ENCODE measurements at places on chromosomes 13 and 19.

DNA sequence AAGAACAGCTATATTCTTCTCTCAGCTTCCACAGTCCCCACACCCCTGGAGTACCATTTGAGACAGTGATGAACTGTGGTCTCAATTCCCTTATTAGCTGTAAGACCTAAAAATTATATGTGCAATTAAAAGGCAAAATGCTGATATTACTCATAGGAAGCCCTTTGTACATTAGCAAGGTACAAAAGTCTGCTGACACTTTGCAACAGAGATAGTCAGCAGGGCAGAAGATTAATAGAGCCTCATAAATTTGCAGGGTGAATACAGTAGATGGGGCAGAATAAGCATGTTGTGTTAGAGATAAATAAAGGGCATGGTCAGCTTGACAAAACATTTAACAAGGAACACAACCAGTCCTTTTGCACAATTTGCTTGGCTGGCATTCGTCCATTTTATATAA lies 210.0 kb upstream of the OBI1 start:
- no peak for DNase-seq

DNA sequence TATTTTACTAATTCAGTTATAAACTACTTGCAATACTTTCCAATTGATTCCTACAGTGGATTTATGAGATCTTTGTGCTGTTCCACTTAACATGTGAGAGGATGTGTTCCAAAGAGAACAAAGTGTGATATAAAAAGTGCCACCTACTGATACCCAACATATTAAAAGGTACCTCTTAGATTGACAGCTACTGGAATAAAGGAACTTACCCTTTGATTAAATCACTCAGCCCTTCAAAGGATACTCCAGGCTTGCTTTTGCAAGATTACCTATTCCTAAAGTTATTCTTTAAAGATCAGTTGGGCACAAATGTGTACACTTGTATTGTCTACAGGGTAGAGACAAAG lies 65.9 kb downstream of the DCT start:
- no peak for DNase-seq

DNA sequence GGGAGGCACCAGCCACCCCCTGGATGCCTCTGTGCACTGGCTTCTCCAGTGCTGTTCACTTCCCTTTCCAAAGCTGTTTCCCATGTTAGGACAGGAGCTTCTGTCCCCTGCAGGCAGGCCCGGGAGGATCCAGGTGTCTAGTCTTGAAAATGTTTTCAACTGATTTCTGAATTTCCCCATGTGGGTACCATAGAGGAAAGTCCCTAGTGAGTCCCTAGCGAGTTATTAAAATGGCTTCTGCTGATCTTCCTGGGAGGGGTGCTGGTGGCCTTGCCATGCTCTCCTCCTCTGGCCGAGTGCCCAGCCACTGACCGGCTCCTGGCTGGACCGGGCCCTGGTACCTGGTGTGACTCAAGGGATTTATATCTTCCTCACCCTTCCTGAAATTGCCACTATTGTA lies 5.2 kb upstream of the ANKRD10 start:
- DNase-seq: no peak

GRCh38 chr13:34608331-34608730 lies 333.7 kb upstream of the NBEA start:
- DNase-seq: no peak

GRCh38 chr13:106241974-106242953 lies 293.2 kb downstream of the EFNB2 start:
- no peak for DNase-seq

GRCh38 chr13:110304256-110304655 lies 2.7 kb downstream of the COL4A1 start:
- no peak for DNase-seq

DNA sequence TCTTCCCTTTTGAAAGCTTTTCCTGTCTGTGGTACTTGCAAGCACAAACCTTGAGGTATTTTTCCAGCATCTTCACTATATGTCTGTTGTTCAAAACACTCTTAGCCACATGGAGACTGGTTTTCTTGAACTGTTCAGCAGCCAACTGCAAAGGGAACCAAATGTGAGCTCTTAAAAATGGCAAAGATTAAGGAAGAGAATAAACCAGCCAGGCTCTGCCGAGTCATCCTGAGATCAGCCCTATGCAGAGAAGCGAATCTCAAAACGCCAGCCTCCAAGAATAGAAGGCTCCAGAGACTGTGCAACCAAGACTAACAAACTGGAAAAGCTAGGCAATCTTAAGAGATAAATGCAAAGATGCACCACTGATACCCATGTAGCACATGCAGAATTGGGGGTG lies 20.7 kb downstream of the AKAP8 start:
- no peak for DNase-seq

- no peak for DNase-seq
Observed at GRCh38 chr13:48400850-48401291, 12.0 kb downstream of the LPAR6 start.

GRCh38 chr19:39223703-39224279 lies 19.7 kb upstream of the SYCN start:
- no peak for DNase-seq

- no peak for DNase-seq
Observed at GRCh38 chr13:65746406-65746921, 1483.7 kb downstream of the PCDH9 start.

DNA sequence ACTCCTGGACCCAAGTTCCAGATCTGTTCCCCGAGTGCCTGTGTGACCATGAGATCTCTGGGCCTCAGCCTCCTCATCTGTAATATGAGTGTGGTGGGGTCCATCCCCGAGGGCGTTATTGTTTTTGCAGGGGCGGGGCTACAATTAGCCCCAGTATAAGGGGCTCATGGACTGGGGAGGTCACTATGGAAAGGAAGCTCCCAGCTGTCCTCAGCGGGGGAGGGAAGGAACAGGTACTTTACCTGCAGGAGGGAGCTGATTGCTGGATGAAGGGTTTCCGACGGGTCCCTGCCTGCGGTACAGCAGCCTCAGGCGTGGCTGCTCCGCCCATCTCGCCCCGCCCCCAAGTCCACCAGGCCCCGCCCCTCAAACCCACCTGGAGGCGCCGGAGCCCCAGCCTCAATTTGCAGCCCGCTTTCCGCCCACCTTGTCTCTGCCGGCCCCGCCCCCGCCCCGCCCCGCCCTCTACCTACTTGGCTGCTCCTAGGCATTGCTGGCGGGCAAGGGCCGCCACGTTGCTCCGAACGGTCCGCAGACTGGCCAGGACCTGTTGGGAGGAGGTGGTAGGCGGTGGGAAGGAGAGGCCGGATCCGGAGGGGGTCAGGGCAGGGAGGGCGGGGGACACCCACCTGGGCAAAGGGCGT lies 5.5 kb downstream of the PDE4C start:
- DNase-seq: no peak

DNA sequence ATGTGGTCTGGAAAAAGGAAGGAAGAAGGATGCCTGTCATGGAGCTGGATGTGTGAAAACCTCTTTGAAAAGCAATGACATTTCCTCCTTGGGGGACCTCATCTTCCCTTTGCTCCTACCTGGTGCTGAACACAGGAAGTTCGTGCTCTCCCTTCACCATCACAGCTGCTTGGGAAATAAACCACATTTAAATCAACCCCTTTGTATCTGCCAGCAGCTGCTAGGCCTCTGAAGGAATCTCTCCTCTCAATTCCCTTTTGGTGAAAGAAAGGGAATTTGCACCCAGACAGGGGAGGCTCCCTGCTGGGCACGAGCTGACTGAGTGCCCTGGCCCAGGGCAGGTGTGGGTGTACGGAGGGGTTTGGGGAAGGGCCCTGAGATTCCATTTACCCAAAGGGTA lies 437.7 kb downstream of the TSHZ3 start:
- DNase-seq: no peak

- DNase-seq: no peak
Observed at GRCh38 chr13:27398360-27398759, 26.1 kb upstream of the GTF3A start.

DNA sequence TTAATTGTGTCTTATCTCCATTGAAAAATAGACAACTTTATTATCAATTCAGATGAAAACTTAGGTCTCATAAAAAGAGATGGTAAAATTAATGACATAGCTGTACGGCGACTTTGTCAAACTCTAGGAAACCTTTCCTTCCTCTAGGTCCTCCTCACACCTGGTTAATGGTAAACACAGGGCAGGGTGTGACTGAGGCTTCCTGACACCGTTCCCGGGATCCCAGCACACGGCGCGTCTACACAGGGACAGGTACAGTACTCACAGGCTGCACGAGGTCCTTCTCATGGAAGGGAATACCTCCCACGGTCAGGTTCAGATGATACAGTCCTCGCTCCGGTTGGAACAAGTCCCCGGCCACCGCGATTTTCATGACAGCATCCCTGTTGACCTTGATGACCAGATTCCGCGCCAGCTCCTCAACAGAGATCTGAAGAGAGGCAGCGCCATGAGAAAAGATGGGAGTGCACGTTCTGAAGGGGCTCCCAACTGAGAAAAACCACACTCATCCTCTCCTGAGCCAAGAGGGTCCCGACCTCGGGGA lies 35.5 kb downstream of the GAS6 start:
- DNase-seq: no peak

- no peak for DNase-seq
Observed at GRCh38 chr19:57280962-57281400, 696 bp downstream of the ZNF460 start.

DNA sequence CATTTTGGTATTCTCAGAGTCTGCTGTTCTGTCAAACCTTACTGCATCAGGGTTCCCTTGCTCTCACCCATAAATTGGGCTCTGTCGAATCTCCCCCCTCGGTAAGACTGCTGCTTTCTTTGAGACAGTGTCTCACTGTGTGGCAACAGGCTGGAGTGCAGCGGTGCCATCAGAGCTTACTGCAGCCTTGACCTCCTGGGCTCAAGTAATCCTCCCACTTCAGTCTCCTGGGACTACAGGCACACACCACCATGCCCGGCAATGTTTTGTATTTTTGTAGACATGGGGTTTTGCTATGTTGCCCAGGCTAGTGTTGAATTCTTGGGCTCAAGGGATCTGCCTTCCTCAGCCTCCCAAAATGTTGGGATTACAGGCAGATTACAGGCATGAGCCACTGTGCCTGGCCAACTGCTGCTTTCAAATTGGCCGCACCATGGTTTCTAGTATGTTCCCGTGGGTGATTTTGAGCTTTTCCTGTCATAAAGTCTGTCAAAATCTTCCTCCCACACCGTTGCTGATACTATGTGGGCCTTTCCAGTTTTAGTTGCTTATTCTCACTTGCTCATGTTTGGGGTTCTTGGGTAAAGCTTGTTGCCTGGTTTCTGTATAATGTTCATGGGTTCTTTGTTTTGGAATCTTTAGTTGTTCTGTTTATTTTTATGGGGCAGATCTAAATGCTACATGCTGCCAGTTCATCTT lies 10.6 kb downstream of the RFC3 start:
- DNase-seq: no peak

- no peak for DNase-seq
Observed at GRCh38 chr19:44634785-44635184, 8.9 kb upstream of the PVR start.

DNA sequence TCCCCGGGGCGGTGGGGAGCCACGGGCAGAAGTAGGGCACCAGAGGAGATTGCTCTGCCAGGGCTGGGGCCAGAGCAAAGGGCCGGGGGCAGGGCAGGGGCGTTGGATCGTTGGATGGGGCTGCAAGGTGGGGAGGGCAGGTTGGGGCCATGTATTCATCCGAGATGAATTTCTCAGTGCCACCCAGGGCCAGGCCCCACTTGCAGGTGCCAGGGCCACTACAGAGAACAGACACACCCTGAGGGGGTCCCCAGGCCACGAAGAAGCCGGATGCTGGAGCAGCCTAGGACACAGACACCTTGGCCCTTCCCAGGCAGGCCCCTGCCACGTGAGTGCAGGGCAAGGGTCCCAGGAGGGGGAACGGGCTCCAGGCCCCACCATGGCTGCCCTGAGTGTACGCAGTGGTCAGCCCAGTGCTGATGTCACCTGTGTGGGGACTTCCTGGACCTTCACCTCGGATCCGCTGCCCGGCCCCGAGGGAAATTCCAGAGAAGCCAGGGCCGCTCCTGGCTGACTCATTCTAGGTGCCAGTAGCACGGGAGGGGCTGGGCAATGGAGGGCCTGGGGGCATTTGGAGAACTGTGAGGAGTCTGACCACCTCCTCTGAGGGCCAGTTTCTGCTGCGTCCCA lies 9.6 kb upstream of the SBNO2 start:
- DNase-seq: no peak

GRCh38 chr13:101238555-101238954 lies 177.8 kb downstream of the NALCN start:
- DNase-seq: no peak

- DNase-seq: no peak
Observed at GRCh38 chr13:88026241-88026640, 355.1 kb downstream of the SLITRK5 start.

GRCh38 chr13:21663197-21663596 lies 7.7 kb upstream of the FGF9 start:
- DNase-seq: no peak

DNA sequence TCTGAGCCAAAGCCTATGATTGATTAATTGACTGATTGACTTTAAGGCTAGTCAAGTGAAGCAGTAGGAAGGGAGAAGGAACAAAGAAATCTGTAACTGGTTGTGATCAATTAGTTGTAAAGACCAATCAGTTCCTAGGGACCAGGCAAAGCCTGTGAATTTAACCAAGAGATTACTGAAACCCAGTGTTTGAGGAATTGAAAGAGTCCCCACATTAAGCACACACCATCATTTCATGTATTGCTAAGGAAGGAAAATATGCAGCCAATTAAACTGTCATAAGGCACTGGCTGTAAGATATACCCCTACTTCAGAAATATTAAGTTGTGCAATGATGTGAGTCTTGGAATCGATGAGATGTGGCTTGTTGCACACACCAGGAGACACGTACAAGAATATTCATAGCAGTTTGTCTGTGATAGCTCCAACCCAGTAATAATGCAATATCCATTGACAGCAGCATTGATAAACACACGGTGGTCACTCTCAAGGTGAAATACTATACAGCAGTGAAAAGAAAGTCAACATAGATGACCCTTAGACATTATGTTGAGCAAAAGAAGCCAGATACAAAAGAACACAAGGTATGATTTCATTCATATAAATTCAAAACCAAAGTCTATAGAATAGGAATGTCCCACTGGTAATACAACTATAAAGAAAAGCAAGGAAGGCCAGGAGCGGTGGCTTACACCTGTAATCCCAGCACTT lies 9.0 kb downstream of the C19orf47 start:
- no peak for DNase-seq

DNA sequence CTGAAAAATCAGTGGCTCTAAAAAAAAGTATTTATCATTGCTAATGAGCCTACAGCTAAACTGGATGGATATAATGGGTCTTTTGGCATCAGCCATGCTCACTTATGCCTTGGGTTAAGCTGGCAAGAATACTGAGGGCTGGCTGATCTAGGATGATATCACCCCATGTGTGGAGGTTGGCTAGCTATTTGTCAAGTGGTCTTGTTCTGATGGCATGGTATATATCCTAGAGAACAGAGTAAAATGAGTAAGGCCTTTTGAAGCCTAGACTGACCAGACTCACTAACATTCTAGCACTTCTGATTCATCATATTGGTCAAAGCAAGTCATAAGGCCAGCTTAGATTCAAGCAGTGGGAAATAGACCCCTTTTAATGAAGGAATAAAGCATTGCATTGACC lies 383.0 kb downstream of the SLITRK1 start:
- no peak for DNase-seq

Measured in retina (tissue), 1 donor.